ENCODE measurements at places on chromosomes 1 and 21.

GRCh38 chr1:180953291-180954004 lies 40.8 kb downstream of the KIAA1614 start:
- no peak overlapping the region for H3K4me3 ChIP-seq
- H3K36me3 ChIP-seq, result peaks cover 40% of the 10 kb centered on the region
- no peak overlapping the region for H3K27ac ChIP-seq

GRCh38 chr1:34131396-34132160 lies 33.5 kb downstream of the CSMD2 start:
- no peaks in the 10 kb centered on the region for H3K36me3 ChIP-seq
- peaks cover 19% of the 10 kb centered on the region for H3K27me3 ChIP-seq
- no peak overlapping the region for H3K4me3 ChIP-seq
- H3K4me1 ChIP-seq, result no peaks in the 10 kb centered on the region
- H3K27ac ChIP-seq, result no peak overlapping the region
- DNase-seq, result no peak

- H3K4me3 ChIP-seq, result no peak overlapping the region
- H3K36me3 ChIP-seq, result peaks cover 24% of the 10 kb centered on the region
- H3K27ac ChIP-seq, result no peak overlapping the region
- DNase-seq, result no peak
These were observed 7.8 kb downstream of the ERI3 start for GRCh38 chr1:44347280-44347679.

GRCh38 chr1:29549001-29549400 lies 312.7 kb downstream of the PTPRU start:
- no peaks in the 10 kb centered on the region for H3K36me3 ChIP-seq
- H3K4me1 ChIP-seq, result peaks cover 21% of the 10 kb centered on the region
- H3K27me3 ChIP-seq, result peaks cover 2% of the 10 kb centered on the region
- DNase-seq, result no peak
- no peak overlapping the region for H3K4me3 ChIP-seq
- H3K27ac ChIP-seq, result peak overlapping the region; percentile 45

- peaks cover 6% of the 10 kb centered on the region for H3K27me3 ChIP-seq
- peaks cover 34% of the 10 kb centered on the region for H3K4me1 ChIP-seq
- H3K27ac ChIP-seq, result no peak overlapping the region
These were observed 323.3 kb upstream of the USP24 start for GRCh38 chr1:55538428-55538827.

DNA sequence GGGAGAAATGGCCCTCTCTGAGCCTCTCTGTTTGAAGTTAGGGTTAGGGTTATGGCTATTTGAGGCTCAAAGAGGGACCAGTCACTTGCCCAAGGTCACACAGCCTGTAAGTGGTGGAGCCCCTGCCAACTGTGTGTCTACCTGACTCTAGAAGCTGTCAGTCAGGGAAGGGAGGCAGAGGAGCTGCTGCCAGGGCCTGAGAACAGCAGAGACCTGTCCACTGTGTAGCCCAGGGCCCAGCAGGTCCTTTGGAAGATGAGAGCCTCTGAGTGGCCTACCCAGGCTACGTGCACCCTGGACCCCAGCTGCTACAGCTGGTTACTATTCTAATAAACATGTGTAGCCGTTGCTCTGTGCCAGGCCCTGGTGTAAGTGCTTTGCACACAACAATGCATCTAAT lies 15.1 kb upstream of the EDN2 start:
- no peak overlapping the region for H3K27ac ChIP-seq
- H3K27me3 ChIP-seq, result peaks cover 12% of the 10 kb centered on the region
- no peak overlapping the region for H3K4me3 ChIP-seq
- DNase-seq, result no peak
- peaks cover 56% of the 10 kb centered on the region for H3K4me1 ChIP-seq

- no peak within 1 kb of the TSS for H3K27ac ChIP-seq
- DNase-seq, result no peak
- H3K27me3 ChIP-seq, result peaks cover 6% of the 10 kb centered on the region
- no peaks in the 10 kb centered on the region for H3K4me1 ChIP-seq
These were observed at the start of gene FMO3 for GRCh38 chr1:171090604-171091003. FMO3 (plus strand) TSS chr1:171090905; CDS start chr1:171092659, 1,754 bp downstream.

DNA sequence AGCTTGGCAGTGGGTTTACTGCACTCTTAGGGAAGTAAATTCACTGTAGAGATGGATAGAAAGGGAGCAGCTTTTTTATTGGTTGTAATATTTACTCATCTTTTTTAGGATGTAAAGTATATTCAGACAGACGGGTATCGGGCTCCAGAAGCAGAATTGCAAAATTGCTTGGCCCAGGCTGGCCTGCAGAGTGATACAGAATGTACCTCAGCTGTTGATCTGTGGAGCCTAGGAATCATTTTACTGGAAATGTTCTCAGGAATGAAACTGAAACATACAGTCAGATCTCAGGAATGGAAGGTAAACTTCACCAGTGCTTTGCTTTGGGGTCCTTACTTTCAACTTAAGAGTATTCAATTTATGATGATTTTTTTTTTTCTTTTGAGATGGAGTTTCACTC lies 3.2 kb downstream of the UHMK1 start:
- no peak overlapping the region for H3K4me3 ChIP-seq
- H3K4me1 ChIP-seq, result peaks cover 19% of the 10 kb centered on the region
- DNase-seq, result no peak
- H3K27ac ChIP-seq, result no peak overlapping the region
- peaks cover 15% of the 10 kb centered on the region for H3K27me3 ChIP-seq

- peaks cover 7% of the 10 kb centered on the region for H3K27me3 ChIP-seq
- peak overlapping the region; percentile 80 for H3K4me3 ChIP-seq
- peaks cover 64% of the 10 kb centered on the region for H3K4me1 ChIP-seq
- no peaks in the 10 kb centered on the region for H3K36me3 ChIP-seq
- H3K27ac ChIP-seq, result peak overlapping the region; percentile 32
These were observed 72.8 kb downstream of the S1PR1 start for GRCh38 chr1:101309334-101310311.

DNA sequence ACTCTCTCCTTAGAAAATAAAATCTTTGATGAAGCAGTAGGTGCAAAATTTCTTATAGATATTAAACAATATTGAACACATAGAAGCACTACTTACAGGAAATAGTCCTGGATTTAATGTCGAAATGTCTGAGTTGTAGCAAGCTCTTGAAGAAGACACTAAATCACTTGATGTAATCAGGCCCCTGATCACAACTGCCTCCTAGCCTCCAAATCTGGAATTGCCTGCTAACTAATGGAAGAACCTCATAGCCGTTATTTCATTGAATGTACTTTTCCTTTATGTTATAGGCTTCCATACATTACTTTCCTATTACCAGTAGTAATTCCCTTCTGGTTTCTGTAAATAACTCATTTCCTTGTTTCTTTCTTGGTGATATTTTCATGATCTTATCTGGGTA lies 675.7 kb upstream of the CHRM3 start:
- H3K27me3 ChIP-seq, result no peaks in the 10 kb centered on the region
- no peaks in the 10 kb centered on the region for H3K4me1 ChIP-seq
- DNase-seq, result no peak
- H3K27ac ChIP-seq, result no peak overlapping the region

GRCh38 chr1:228152097-228152917 lies 2.6 kb downstream of the GJC2 start:
- no peaks in the 10 kb centered on the region for H3K27me3 ChIP-seq
- no peaks in the 10 kb centered on the region for H3K36me3 ChIP-seq
- H3K27ac ChIP-seq, result peak overlapping the region; percentile 48
- H3K4me1 ChIP-seq, result peaks cover 16% of the 10 kb centered on the region

DNA sequence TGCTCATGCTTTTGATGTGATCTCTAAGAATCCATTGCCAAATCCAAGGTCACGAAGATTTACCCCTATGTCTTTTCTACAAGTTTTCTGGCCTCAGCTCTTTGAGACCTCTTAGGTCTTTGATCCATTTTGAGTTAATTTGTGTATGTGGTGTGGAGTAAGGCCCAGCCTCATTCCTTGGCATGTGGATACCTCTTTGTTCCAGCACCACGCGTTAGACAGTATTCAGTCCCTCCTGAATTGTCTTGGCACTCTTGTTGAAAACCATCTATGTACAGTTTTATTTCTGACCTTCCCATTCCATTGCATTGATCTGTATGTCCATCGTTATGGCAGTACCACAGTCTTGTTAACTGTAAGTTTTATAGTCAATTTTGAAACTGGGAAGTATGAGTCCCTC lies 8.0 kb upstream of the FTCD start:
- H3K36me3 ChIP-seq, result peaks cover 57% of the 10 kb centered on the region
- H3K4me3 ChIP-seq, result no peak overlapping the region
- no peaks in the 10 kb centered on the region for H3K27me3 ChIP-seq
- H3K4me1 ChIP-seq, result peaks cover 5% of the 10 kb centered on the region

GRCh38 chr1:212954514-212954913 lies 4.2 kb downstream of the VASH2 start:
- peaks cover 62% of the 10 kb centered on the region for H3K4me1 ChIP-seq
- no peak overlapping the region for H3K27ac ChIP-seq
- H3K36me3 ChIP-seq, result peaks cover 52% of the 10 kb centered on the region
- no peak for DNase-seq
- peaks cover 4% of the 10 kb centered on the region for H3K27me3 ChIP-seq

DNA sequence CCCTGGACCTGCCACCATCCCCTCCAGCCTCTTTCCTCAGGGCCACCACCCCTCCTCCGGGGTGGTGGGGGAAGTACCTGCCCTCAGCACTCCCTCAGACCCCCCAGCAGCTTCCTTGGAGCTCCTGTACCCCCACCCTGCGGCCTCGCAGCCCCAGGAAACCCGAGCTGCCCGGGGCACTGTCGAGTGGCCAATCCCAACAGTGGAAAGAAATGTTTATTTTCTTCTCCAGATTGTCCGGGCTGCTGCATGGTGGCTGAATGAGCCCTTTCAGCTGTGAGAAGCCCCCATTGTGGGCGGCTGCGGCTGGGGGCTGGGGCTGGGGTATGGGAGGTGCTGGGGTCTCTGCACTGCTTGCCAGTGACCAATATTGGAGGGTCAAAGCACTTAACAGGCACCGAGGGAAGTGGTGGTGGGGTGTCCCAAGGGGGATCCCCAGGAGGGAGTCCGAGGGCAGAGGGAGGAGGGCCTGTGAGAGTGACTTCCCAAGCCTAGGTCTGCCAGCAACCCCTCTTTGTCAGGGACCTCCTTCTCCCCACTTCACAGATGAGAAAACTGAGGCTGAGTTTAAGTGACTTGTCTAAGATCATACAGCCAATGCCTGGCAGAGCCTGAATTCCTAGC lies 25.2 kb downstream of the RUNX3 start:
- H3K4me1 ChIP-seq, result peaks cover 8% of the 10 kb centered on the region
- peaks cover 12% of the 10 kb centered on the region for H3K27me3 ChIP-seq
- no peak overlapping the region for H3K27ac ChIP-seq
- H3K4me3 ChIP-seq, result no peak overlapping the region
- DNase-seq, result peak; percentile 6
- H3K36me3 ChIP-seq, result peaks cover 4% of the 10 kb centered on the region

DNA sequence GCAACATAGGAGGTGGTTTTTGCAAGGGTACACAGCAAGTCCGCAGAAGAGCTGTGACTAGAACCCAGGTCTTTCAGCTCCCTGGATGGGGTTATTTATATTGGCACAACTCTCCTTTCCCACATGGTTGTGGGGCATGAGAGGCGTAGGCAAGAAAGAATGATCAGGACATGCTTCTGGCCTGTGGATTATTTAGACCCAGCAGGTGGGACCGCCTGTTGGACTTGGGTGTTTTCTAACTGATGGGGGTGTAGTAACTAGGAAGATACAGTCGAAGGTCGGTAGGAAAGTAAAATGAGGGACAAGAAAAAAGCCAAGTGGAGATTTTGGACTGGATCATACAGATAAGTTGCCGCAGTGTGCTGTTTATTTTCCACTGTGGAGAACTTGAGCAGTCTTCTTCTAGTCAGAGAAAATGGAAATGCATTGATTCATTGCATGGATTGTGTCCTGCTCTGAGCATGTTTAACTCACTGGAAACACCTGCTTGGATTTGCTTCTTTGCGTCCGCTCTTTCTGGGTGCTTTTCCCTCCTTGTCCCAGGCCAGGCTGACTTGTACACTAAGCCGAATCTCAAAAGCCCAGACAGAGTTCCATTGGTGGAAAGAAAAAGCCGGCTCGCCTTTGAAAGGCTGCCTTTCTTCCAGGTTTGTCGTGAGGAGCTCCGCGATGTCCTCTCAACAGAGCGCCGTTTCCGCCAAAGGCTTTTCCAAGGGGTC lies 592 bp downstream of the CRCT1 start:
- no peaks in the 10 kb centered on the region for H3K36me3 ChIP-seq
- H3K27me3 ChIP-seq, result peaks cover 7% of the 10 kb centered on the region
- H3K4me3 ChIP-seq, result no peak overlapping the region
- no peaks in the 10 kb centered on the region for H3K4me1 ChIP-seq
- no peak overlapping the region for H3K27ac ChIP-seq

- DNase-seq, result no peak
- H3K27me3 ChIP-seq, result peaks cover 14% of the 10 kb centered on the region
- no peak overlapping the region for H3K4me3 ChIP-seq
- H3K36me3 ChIP-seq, result peaks cover 4% of the 10 kb centered on the region
These were observed 2.9 kb upstream of the GPR25 start for GRCh38 chr1:200869753-200870391.

GRCh38 chr1:42172381-42173133 lies 8.0 kb upstream of the GUCA2A start:
- H3K27me3 ChIP-seq, result peaks cover 7% of the 10 kb centered on the region
- peak; percentile 18 for DNase-seq
- H3K4me1 ChIP-seq, result peaks cover 31% of the 10 kb centered on the region
- no peaks in the 10 kb centered on the region for H3K36me3 ChIP-seq
- peak overlapping the region; percentile 97 for H3K27ac ChIP-seq
- H3K4me3 ChIP-seq, result no peak overlapping the region

DNA sequence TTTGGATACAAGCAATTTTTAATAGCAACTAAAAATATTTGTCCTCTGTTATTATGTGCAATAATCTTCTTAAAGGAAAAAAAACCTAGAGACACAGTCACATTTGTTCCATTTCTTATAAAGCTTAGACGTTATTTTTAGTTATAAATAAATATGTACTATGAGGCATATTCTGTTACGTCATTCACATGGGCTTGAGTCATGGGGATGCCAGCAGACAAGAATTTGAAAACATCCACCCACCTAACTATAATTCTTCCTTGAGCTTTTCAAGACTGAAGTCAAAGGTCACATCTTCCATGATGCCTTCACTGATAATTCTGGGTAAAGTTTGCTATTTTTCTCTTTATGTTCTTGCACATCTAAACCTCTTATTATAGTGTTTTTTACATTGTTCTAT lies 268.8 kb downstream of the KCTD3 start:
- no peak for DNase-seq
- H3K4me3 ChIP-seq, result no peak overlapping the region
- no peaks in the 10 kb centered on the region for H3K36me3 ChIP-seq
- no peak overlapping the region for H3K27ac ChIP-seq

DNA sequence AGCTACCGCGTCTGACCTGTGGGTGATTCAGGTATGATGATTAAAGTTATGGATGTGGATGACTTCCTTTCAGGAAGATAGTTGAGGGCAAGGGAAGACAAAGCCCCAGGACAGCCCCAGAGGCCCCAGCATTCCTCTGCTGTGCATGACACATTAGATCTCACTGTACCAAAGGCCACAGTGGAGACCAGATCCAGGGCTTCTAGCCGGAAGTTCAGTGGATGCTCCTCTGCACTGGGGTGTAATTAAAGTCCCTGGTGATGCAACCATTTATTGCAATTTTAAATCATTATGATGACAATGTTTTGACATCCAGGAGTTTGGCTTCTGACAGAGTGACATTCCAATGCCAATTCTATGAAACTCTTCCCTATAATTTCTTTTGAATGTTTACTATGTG lies 5.0 kb downstream of the C4BPA start:
- H3K27ac ChIP-seq, result no peak overlapping the region
- H3K36me3 ChIP-seq, result no peaks in the 10 kb centered on the region
- no peak for DNase-seq

- H3K36me3 ChIP-seq, result no peaks in the 10 kb centered on the region
- H3K27me3 ChIP-seq, result peaks cover 18% of the 10 kb centered on the region
- no peak for DNase-seq
- no peak overlapping the region for H3K27ac ChIP-seq
- no peaks in the 10 kb centered on the region for H3K4me1 ChIP-seq
- H3K4me3 ChIP-seq, result no peak overlapping the region
These were observed 15.4 kb downstream of the KCNH1 start for GRCh38 chr1:211118407-211119102.
